ENCODE measurements at places on chromosomes 5 and 9.

DNA sequence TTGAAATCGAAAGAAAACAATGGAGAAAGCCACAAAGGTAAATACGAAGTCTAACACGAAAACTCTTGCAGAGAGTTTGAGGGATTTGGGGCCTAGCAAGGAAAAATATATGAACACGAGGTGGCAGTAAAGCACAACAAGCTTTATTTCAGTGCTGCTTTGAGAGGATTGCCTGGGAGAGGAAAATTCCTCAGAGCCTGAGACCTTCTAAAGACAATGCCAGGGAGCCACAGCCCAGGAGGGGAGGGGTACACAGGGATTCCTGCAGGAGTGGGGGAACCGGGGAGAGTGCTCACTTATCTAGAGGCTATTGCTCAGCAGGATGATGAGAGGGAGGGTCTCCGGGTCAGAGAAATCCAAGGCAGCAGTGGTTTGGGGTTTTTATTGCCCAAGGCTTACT lies 134.9 kb upstream of the ADCY2 start:
- DNase-seq = peak; percentile 29

- DNase-seq = no peak
Measured at GRCh38 chr9:82810915-82811314, 252.0 kb downstream of the RASEF start.

DNA sequence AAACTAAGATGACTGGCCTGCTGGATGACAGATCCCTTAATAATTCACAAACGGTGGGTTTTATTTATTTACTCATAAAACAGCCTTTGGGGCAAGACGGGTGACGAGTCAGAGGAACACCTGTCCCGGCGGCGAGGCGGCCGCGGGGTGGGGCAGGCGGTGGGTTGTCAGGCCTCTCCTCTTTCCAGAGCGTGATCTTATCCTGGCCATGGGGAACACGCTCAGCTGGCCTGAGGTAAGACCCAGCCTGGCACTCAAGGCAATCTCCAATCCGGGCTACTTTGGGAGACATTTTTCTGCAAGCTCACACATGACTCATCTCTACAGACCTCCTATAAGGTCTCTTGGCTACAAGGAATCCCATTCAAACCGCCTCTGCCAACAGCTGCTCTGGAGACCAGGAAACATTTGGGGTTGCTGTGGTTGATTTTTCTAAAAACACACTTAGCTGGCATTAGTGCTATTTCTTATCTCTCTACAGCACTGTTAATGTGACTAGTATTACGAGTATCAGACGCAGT lies 6.3 kb downstream of the RAPGEF1 start:
- DNase-seq = peak; percentile 71

GRCh38 chr5:172740428-172741205 lies 30.4 kb downstream of the DUSP1 start:
- peak; percentile 69 for DNase-seq

- DNase-seq = no peak
Measured at GRCh38 chr9:136945333-136946227, 537 bp downstream of the C8G start.

- DNase-seq = peak; percentile 84
Measured at GRCh38 chr5:159883522-159883950, 32.7 kb upstream of the ADRA1B start.

GRCh38 chr5:73606206-73606753 lies 19.7 kb upstream of the ARHGEF28 start:
- no peak for DNase-seq

- no peak for DNase-seq
Measured at GRCh38 chr9:21970800-21971640, 23.2 kb downstream of the CDKN2A start.

DNA sequence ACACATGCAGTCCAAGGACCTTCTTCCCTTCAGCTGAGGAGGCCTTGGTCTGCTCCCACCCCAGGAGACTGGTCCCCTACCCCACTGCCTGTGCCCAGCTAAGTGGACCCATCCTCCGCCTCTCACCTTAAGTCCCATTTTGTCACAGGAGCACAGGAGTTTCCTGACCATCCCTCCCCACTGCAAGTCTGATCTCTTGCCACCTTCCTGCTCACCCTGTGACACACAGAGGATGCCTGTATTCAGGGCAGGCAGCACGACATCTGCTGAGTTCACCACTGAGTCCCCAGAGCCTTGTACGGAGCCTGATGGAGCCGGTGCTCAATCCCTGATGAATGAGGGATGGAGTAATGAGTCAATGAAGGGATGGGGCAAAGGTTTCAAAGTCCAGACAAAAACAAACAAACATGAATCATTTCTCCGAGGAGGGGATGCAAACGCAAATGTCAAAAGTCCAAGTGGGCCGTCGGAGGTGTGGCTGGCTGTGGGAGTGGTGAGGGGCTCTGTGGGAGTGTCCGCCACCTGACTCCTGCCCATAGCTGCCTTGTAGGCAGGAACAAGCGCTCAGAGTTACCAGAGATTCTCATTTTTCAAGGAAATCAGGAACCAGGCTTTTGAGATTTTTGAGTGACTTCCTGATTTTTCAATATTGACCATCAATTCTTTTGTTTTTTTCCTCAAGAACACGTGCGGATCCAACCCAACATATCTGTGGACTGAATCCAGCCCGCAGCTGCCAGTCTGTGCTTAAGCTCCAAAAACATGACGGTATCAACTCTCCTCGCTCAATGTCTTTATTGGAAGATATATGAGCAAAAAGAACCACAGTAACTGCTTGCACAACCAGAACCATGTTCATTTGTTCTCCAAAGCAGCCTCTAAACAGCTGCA lies 4.4 kb downstream of the RAPGEF1 start:
- DNase-seq = no peak

- DNase-seq = no peak
Measured at GRCh38 chr9:85942913-85943709, 2.2 kb downstream of the NAA35 start.

DNA sequence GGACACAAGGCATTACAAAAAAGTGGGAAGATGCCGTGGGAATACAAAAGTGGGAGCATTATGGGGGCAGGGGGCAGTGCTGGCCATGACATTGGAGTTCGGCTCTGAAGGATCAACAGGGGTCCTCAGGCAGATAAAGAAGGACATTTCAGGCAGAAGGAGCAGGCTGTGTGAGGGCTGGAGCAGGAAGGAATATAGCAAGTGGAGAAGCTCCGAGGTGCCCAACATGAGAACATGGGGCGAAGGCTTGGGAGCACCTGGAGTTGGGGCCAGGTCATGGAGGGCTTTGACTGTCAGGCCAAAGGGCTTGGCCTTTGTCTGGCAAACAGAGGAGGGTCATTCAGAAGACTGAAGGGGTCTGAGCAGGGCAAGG lies 2.5 kb downstream of the B4GALT7 start:
- no peak for DNase-seq

- no peak for DNase-seq
Measured at GRCh38 chr9:26418480-26418879, 474.1 kb downstream of the CAAP1 start.

- DNase-seq = no peak
Measured at GRCh38 chr5:51465165-51465564, 81.9 kb downstream of the ISL1 start.

DNA sequence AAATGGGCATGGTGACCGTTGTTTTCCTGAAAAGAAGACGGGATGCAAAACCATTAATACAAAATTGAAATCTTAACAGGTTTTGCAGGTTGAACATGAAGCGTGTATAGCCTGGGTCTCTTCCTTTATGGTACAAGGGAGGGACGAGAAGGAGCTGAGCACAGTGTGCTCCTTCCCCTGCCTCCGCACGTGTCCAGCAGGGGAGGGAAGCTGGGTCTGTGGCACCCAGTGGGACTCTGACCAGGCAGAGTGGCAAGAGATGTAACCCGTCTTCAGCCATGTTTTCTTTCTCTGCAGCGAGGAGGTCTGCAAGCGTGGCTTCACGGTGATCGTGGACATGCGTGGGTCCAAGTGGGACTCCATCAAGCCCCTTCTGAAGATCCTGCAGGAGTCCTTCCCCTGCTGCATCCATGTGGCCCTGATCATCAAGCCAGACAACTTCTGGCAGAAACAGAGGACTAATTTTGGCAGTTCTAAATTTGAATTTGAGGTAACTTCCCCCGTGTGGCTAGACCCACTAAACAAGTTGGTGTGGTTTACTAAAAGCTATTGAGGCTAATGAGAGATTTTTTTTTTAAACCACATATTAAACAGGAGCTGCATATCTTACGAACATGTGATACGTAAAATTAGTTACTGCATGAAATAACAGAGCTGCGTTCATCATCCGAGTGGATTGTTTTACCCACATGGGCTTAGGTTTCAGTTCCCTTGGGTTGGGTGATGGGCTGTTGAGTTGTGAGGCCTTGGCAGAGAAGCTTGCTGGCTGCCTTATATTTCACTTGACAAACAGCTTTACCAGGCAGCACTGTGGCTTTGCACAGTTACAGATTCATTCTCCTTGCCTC lies 143.7 kb downstream of the TRIO start:
- no peak for DNase-seq

- no peak for DNase-seq
Measured at GRCh38 chr5:88377705-88378656, 109.3 kb upstream of the TMEM161B start.

- DNase-seq = no peak
Measured at GRCh38 chr5:41290810-41291209, 77.5 kb upstream of the C6 start.

- no peak for DNase-seq
Measured at GRCh38 chr9:92680166-92681119, 10.5 kb upstream of the IPPK start.

GRCh38 chr9:38091310-38092199 lies 22.5 kb upstream of the SHB start:
- DNase-seq = no peak

DNA sequence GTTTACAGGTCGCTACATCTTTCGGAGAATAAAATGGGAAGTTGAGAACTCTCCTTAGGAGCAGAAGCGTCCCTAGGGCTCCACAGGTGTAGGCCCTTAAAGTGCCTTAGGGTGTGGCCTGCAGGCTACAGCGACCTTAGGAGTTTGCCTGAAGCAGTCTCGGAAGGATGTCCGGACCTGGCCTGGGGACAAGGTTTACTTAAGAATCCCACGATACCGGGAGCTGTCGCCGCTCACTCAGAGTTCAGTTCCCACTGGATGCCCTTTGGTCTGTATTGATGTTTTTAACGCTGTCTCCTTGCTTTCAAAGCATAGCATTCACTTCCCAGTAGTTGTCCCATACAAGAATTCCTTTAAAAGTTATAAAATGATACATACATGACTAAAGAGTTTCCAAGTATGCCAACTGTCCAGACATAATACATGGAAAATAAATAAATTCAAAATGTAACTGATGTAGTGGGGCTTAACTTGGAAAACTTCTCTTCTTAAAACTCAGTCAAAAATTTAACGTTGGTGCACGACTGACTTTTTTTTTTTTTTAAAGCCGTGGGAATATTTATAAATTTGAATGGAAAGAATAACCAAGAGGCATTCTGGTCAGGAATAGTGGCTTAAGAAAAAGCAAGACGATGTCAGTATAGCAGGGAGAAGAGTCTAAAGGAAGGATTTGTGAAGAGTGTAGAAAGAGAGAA lies 848 bp downstream of the RAD50 start:
- DNase-seq = no peak

DNA sequence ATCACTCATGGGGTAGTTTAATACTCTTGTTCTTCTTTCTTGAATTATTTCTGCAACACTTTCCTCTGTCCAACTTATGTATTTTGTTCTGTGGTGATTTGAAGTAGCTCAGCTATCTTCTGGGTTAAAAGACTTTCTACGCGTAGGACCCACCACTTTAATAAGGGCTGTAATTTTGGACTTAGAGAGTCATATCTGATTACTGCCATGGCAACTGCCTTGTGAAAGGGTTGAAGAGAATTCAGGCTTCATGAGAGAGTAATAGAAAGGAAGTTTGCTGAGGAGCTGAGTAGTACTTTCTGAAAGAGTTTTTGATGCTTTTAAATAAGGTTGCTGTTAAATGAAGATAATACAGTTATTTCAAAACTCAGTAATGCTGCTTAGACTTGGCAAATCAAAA lies 89.5 kb downstream of the TLE4 start:
- DNase-seq = no peak

DNA sequence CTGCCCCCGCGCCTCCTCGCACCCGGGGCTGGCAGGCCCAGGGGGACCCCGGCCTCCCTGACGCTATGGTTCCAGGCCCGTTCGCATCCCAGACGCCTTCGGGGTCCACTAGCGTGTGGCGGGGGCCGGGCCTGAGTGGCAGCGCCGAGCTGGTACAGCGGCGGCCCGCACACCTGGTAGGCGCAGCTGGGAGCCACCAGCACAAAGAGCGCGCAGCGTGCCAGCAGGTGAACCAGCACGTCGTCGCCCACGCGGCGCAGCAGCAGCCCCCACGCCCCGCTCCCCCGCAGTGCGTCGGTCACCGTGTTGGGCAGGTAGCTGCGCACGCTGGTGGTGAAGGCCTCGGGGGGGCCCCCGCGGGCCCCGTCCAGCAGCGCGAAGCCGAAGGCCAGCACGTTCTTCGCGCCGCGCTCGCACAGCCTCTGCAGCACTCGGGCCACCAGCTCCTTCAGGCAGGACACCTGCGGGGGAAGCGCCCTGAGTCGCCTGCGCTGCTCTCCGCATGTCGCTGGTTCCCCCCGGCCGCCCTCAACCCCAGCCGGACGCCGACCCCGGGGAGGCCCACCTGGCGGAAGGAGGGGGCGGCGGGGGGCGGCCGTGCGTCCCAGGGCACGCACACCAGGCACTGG lies 548 bp downstream of the TERT start:
- DNase-seq = no peak

GRCh38 chr9:119844431-119844830 lies 475.2 kb upstream of the BRINP1 start:
- DNase-seq = no peak

DNA sequence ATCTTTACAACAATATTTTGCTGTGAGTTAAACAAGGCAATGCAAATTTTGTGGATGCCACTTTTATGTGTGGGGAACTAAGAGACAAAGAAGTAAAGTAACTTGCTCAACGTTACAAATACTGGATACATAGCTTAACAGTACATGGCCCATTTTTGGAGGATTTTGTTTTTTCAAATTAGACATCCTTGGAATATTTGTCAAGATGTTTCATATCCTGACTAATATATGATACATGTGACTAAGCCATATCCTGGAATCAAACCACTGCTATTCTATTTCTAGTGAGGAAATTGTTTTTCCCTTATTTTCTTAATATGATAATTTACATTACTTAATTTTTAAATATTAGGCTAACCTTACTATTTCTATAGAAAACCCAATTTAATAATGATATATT lies 529.8 kb downstream of the DMRTA1 start:
- peak; percentile 25 for DNase-seq

DNA sequence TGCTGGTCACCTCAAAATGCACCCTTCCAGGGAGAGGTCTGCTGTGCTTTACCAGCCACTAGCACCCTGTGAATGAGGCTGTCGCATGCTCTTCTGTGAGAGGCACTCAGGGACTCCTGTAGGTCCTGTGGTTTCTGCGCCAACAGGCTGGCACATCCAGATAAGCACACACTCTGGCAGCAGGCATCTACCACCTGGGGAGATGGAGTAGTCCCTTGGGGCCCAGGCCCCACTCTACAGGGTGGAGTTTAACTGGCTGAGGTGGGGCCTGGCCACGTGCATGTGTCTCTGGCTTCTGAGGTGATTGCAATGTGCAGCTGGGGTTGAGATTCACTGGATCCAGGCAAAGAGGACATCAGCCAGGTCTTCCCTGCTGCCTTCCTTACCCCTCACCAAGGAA lies 32.3 kb downstream of the TMEM174 start:
- no peak for DNase-seq

Data from fibroblast of skin of left quadriceps (primary cell).